Esophagus squamous epithelium (tissue), 5 donors: ENCODE measurements at places on chromosomes 13 and 19.

DNA sequence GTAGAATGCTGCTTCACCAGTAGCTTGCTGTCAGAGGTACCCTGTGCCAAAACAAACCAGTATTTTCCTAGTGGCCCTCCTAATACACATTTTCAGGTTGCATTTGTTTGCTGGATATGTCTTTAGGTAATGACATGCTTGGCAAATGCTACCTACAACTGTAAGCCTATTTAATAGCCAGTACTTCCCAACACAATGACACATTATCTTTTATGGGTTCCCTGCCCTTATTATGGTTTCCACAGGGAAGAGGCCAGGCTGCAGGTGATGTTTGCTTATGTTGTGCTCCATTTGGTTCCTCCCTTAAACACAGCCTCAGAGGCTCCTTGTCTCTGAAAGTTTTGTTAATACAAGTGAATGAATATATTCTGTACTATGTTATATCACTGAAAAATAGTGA lies 24.7 kb downstream of the FRY start:
- DNase-seq, result no peak

- no peak for DNase-seq
These were observed 61.4 kb upstream of the ZNF724 start for GRCh38 chr19:23311551-23311950.

DNA sequence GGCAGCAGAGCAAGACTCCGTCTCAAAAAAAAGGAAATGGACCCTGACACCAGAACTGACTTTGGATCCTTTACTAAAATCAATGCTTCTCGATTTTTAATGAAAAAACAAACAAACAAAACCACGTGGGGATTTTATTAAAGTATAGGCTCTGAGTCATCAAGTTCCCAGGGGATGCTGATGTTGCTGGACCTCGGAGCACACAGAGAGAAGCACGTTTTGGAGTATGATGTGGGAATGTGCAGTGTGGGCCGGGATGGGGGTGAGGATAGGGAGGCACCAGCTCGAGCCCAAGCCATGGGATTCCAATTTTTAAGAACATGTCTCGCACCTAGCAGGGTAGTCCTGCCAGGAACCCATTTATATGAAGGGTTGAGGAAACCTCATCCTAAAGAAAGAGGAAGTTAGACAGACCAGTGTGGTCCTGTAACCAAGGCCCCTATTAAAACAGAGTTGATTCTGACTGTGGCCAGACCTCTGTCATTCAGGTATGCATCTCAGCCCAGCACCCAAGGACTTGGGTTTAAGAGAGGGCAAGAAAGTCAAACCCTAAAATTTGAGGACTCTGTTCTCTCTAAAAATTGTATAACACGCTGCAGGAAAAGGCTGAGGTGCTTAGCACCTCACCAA lies 6.4 kb downstream of the FLT1 start:
- no peak for DNase-seq

DNA sequence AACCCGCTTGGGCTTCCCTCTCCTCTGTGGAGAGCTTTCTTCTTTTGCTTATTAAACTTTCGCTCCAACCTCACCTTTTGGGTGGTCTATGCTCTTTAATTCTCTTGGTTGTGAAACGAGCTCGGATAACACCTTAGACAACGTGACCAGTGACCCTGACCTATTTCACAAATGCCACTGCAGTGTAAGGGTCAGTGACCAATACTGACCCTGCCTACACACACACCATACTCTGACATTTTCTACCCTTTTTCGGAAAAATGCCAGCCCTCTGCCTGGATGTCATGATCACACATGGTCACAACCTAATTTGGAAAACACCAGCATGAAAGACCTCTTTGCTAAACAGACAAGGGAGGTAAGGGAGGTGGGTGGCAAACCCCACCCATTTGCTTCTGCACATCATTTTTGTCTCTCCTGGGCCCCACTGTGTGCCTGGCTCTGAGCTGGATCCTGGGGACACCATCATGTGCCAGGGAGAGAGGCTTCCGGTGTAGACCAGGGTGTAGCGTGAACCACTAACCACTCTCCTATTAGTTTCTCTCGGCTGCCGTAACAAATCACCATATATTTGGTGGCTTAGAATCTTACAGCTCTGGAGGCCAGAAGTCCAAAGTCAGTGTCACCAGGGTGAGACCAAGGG lies 9.9 kb downstream of the ETFB start:
- no peak for DNase-seq

DNA sequence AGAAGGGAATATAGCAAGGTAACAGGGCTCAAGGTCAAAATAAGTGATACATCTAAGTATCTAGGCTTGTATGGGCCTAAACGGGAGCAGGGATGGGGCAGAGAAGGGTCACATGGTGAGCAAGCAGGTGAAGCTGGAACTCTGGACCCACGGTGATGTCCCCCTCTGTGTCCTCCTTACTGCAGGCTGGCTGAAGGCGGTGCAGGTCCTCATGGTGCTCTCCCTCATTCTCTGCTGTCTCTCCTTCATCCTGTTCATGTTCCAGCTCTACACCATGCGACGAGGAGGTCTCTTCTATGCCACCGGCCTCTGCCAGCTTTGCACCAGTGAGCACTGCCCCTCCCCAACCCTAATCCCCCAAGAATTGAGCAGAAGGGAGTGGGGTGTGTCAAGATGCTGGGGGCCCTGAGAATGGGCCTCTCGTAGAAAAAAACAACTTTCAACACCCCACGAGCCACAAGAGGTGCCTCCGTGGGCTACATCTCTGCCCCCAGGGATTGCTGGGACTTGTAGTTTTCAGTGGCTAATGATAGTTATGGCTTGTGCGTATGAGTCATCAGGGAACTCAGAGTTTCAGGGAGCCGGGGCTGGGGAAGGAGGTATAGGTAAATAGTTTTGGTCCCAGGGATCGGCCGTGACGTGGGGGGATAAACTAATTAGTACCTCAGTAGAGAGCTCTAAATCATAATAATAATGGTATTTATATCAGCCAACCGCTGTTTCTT lies 4.0 kb downstream of the EMP3 start:
- no peak for DNase-seq

DNA sequence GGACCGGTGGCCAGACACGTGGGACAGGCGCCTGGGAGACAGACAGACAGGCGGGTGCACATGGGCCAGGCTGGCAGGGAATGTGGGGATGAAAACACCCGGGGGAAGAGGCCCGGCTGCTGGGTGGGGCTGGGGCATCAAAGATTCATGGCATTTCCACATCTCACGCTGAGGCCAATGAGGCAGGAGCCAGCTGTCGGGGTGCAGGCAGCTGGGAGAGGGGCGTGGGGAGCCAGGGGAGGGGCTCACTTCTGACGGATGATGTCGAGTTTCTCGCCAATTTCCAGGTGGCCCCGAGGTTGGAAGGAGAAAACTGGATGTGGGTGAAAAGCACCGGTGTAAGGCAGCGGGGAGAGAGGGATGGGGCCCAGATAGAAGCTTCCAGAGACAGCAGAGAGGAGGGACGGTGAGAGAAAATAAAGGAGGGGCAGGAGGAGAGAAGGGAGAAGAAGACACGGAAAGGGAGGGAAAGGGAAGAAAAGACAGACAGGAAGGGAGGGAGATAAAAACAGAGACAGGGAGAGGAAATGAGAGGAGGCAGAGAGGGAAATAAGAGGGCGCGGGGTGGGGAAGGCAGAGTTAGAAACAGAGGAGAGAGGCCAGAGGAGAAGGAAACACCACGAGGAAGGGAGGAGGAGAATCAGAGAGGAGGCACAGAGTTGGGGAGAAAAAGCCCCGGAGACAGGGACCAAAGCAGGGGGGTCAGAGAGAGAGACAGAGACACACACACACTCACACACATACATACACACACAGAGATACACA lies 8.0 kb upstream of the CCER2 start:
- DNase-seq, result no peak

- peak; percentile 16 for DNase-seq
These were observed 3.7 kb downstream of the ANGPTL8 start for GRCh38 chr19:11242864-11243797.

- DNase-seq, result no peak
These were observed 10.9 kb downstream of the NCR1 start for GRCh38 chr19:54916822-54917221.

GRCh38 chr19:22608441-22608840 lies 25.7 kb upstream of the ZNF492 start:
- no peak for DNase-seq

DNA sequence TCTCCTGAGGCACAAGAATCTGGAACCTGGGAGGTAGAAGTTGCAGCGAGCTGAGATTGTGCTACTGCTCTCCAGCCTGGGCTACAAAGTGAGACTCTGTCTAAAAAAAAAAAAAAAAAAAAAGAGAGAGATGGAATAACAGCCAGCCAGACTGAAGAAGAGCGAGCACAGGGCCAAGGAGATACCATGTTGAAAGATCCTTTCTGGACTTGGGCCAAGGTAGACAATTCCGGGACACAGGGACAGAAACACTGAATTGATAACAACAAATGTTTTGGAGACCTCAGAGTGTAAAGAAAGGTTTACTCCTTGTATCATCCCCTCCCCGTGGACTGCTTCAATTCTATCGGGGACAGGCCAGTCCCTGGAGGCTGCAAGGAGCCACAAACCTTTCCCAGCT lies 4.6 kb downstream of the LPAR2 start:
- no peak for DNase-seq

DNA sequence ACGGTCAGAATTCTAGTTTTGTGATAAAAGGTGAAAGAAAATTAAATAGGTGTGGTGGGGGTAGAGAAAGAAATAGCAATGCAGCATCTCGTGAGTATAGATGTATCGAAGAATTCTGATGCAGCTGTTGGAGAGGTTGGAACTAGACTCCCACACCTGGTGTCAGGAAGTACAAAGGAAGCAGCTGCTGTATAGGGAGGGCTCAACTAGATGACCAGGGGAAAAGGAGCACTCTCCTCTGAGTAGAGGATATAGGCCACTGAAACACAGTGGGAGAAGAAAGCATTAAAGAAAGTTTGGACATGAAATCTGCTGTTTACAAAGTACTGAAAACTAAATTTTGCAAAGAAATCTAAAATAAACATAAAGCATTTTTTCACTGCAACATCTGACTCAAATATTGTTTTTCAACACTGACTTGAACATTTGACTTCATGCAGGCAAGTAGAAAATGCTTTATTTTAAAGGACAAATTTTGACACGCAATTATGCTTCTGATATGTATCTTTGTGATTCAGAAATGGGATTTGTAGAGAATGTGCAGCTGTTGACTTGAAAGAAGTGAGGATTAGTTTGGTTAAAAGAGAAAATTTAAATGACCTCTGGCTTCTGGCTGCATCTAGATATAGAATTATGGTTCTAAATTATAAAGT lies 82.2 kb downstream of the MIPEP start:
- DNase-seq, result no peak

- no peak for DNase-seq
These were observed 9.8 kb upstream of the ALOX5AP start for GRCh38 chr13:30725326-30726085.

DNA sequence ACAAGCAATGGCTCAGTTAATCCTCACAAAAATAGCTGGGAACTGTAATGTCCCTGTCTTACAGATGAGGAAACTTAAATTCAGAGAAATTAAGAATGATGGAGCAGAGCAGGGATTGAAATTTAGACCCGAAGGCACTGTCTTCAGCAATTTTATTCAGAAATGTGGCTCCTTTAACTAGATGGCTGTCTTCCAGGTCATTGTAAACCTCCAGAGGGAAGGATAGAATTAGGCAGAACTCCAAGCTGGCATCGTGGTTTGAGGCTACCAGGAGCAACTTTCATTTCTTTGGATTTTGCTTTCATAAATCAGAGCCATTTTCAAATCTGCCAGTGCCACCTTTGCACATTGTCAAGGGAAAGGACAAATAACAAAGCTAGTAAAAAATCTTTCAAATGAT lies 339.0 kb downstream of the DCT start:
- no peak for DNase-seq

- no peak for DNase-seq
These were observed 12.5 kb upstream of the ACTN4 start for GRCh38 chr19:38634757-38635482.

DNA sequence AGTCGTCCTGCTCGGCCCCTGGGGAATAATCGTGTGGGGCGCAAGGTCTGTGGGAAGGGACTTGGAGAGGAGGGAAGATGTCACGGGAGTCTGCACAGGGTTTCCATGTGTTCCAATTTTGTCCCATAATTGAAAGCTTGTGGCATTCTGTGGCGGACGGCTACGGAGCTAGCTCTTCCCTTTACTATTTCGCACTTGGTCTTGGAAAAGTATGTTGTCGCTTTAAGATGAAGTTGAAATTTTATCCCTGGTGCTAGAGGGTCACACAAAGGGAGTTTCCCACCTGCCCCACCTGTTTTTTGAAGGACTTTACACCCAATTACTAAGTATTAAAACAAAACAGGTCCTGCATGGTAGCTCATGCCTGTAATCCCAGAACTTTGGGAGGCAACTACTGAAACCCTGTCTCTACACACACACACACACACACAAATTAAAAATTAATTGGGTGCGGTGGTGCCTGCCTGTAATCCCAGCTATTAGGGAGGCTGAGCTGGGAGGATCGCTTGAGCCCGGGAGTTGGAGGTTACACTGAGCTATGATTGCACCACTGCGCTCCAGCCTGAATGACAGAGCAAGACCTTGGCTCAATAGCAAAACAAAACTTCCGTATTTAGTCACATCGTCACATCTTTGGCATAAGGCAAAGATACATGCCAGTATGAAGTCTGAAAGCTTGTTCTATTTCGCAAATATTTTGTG lies 967 bp upstream of the TPT1 start:
- DNase-seq, result no peak

- no peak for DNase-seq
These were observed 240.3 kb downstream of the LACC1 start for GRCh38 chr13:44120043-44120442.

DNA sequence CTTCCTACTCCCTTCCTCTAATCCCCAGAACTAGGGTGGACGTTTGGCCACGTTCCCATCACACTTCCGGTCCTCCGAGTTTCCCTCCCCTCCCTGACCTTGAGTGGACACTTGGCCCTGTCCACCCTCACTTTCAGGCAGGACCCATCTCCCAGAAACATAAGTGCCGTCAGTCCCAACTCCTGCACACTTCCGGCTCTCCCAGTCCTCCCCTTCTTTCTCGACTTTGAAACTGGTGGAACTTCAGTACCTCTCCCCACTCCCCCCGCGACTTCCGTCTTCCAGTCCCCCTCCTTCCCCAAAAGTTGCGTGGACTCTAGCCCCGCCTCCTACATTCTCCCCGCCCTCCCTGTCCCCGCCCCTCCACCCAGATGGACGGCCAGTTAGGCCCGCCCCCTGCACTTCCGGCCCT lies 278 bp upstream of the ZNF274 start:
- DNase-seq, result peak; percentile 74

- DNase-seq, result no peak
These were observed 104.9 kb downstream of the HSPH1 start for GRCh38 chr13:31056644-31057271.

- no peak for DNase-seq
These were observed 116.6 kb upstream of the RNF113B start for GRCh38 chr13:98293570-98294142.
